Jurkat, Clone E6-1 (cell line): ENCODE measurements at places on chromosomes 1 and 21.

GRCh38 chr1:40983286-40983685 lies 3.8 kb downstream of the CTPS1 start:
- DNase-seq: no peak

DNA sequence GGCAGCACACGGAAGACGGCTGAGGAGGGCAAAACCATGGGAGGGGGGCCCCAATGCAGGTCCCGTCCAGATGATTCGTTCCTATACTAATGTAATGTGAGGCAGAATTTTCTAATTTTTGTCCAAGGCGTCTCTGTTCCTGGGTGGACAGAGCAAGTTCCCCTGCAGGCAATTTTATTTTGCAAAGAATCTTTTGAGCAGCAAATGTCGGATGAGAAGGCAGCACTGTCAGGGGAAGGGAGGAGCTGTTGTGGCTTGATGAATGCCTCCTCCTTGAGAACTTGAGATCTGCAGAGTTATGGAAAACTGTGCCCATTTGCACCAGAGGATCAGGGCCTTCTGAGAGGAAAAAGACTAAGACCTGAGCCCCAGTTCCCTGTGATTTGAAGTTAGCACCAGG lies 17.3 kb downstream of the SLC1A7 start:
- no peak for DNase-seq

GRCh38 chr1:114831276-114831994 lies 23.2 kb upstream of the SYCP1 start:
- DNase-seq: no peak

DNA sequence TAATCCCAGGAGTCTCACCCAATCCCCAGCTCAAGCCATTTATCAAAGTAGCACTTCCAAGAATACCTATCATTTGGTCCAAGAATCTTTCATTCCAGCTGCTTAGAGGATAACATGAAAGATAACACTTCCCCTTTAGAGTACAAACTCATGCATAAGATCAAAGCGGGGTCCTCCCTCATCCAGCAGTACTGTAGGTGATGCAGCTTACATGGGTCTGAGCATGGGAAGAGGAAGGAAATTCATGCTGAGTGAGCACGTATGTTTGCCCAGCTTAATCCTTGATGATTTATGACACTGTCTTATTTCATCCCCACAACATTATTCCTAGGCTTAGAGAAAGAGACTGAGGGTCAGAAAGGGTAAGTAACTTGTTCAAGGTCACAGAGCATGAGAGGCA lies 167.1 kb upstream of the GJB5 start:
- DNase-seq: no peak
